ENCODE measurements at places on chromosomes 3 and 15.
A peak's percentile ranks its signal among the peaks of the same experiment; 100 is the strongest.

DNA sequence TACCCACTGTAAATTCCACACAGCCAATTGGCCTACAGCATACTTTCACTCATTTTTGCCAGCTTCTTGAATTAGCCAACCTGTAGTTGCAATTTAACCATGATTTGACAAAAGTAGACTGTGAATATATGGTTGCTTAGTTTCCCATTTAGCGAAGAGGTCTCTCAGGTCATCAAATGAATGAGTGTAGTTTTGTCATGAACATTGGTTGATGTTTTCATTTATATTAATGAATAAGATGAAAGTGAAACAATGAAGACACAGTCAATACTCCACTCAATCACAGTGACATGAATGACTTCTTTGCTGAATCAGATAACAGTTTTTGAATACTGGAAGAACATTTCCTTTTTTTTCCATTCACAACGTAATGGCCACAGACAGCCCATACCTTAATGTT, 15.3 kb upstream of the FAM3D start:
- no peak for DNase-seq

- DNase-seq = no peak
These were observed 47.5 kb downstream of the ABTB1 start for GRCh38 chr3:127720161-127720823.

DNA sequence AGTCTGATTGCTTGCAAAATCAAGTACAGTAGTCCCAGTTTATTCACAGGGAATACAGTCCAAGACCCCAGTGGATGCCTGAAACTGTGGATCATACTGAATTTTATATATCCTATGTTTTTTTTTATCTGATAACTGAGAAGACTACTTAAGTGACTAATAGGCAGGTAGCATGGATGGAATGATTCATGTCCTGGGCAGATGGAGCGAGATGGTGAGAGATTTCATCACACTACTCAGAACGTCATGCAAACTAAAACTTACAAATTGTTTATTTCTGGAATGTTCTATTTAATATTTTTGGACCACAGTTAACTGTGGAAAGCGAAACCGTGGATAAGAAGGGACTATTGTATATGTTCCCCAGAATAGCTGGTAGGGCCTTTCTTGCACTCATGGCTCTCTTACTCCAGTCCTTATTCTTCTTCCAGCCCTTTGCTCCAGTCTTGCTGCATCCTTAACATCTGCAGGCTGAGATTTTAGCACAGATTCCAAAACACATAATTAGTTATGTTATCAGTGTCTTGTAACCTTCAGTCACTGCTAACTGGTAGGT, 290.0 kb downstream of the ADAMTSL3 start:
- DNase-seq = no peak

DNA sequence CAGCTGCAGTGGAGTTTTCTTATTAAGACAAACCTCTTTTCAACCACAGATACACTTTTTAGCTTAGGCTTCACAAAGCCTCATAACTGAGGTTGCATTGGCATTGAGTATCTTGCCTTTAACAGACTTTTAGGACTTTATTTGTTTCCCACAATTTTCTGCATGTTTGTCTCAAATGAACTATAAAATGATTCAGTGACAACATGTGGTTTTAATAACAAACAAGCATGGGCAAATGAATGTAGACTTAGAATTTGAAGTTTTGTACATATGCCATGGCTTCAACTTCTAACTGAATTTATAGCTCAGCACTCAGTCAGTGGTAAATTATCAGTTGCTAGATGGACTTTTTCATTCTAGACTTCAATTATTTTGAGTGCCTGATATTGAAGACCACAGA, 101.6 kb downstream of the SLC25A26 start:
- no peak for DNase-seq

GRCh38 chr15:78224023-78224411, 10.3 kb downstream of the ACSBG1 start:
- DNase-seq = no peak

- DNase-seq = no peak
These were observed 8.1 kb downstream of the NKTR start for GRCh38 chr3:42608581-42608980.

DNA sequence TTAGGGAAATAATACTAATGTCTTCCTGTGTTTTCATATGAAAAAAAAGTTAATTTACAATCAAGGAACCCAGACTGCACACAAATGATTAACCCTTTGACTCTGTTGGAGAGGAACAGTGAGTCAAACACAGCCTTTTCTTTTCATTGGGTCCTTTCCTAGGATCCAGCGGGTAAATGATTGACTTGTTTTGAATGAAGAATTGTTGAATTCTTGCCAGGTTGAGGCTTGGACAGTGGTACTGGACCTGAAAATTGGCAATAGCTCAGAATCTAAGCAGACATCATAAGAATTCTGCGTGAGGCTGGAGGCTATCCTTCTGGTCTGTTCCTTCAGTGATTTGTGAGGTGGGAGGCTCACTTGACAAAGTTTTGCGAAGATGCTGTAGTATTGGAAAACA, 143.0 kb downstream of the RYR3 start:
- DNase-seq = no peak

DNA sequence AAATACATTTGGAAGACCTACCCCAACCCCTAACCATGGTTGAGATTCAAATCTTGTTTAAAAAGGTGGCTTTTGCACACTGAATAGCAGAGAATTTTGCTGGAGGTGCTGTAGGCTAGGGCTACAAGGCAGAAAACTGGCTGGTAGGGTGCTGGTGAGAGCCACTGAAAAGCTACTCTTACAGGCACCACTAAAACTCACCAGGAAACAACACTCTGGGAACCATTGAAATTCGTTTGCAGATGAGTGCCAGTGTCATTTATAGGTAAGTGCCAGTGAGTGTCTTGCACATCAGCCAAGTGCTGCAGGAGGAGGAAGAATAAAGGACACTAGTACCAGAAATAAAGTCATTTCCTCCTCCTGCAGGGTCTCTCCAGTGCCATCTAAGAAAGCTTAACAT, 610.2 kb downstream of the ZNF385D start:
- no peak for DNase-seq

DNA sequence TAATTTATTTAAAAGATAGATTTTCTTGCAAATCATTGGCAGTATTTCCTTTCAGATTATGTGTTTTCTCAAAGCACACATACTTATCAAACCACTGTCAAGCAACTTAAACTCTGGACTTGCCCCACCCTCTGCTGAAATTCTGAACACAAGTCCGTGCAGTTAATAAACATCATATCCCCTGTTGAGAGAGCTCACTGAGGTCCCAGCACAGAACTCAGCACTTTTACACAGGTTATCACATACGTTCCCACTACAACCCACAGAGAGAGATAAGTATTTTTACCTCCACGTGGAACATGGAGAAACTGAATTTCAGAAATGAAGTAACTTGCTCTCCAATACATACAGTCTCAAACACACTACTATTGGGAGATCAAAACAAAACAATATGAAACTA, 267.6 kb upstream of the IGF1R start:
- DNase-seq = no peak

- DNase-seq = no peak
These were observed 32.0 kb downstream of the IL17RD start for GRCh38 chr3:57133157-57133556.

GRCh38 chr15:100438570-100438969, 90.2 kb downstream of the CERS3 start:
- no peak for DNase-seq

DNA sequence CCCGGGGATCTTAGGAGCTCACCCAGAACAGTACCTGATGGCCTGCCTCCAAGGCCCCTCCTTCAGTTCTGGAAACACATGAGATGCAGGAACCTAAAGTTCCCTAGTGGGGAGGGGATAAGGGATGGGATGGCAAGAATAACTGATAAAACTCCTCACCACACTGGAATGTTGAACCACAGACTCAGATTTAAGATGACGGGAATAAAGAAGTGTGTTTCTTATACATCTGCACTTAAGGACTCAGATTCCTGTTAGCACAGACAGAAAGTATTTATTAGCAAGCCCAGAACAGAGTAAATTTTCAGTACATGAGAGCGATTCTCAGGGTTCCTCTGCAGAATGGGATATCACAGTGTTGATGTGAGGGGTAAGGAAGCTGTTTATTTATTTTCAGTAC, 245.2 kb downstream of the TLE3 start:
- DNase-seq = no peak

DNA sequence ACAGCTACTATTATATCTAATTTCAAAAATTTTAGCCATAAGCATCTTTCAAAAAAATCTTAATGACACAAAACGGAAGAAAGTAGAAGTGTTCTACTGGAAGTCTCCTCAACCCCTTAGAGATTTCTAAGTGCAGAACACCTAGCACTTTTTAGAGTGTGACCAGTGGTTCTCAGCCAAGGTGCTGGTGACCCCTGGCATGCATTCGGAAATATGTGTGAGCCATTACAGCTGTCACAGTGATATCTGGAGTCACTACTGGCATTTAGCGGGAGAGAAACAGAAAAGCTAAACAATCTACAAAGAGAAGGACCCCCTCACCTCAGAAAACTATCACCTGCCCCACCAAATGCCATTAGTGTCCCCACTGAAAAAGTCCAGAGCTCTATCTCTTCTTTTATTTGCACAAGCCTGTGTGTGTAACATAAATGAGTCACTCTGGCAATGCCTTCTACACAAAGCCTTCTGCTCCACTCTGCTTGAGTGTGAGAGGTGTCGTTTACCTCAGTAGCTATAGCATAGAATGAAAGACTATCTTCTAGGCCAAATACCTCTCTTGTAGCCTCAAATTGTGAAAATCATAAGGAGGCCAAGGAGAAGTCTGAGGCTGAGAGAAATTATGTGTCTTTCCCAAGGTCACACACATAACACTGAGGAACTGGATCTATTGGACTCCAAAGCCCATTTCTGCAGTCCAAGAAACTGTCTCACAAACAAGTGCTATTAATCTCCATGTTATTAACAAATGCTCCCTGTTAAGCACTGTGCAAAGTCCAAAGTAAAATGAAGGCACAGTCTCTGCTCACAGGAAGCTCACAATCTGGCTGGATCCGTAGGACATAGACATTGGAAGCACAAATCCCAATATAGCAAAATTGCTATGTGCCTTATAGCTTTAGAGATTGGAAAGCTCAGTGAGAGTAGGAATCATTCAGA, 28.5 kb upstream of the KCNMB2 start:
- no peak for DNase-seq

DNA sequence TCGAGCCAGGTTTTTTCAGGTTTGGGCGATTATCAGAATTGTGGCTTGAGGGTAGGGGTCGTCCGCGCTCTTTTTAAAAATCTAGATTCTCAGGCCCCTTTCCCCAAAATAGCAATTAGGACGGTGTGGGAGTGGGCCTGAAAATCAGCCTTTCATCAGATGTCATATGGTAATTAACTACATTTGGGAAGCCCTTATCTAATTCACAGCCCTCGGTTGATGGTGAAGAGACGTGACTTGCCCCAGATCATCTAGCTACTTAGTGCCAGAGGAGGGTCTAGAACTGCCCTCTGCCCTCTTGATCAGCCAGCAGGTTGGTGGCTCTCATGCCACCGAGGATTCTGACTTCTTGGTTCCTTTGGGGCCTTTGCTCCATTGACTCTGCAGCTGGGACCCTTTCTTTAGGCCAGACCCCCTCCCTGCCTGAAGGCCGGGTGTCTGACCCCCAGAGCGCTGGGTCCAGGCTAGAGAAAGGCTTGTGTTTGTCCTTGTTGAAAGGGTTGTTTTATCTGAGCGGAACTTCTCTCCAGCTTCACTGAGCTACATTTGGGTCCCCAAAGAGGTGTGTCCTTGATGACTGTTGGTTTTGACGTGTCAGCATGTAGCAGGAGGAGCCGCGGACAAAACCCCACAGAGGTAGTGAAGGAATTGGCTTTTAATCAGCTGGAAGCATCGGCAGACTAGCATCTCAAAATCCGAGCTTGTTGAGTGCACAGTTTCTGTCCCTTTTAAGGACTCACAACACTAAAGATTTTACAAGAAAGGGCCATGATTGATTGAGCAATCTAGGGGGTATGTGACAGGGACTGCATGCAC, 857 bp downstream of the AEN start:
- peak; percentile 62 for DNase-seq

DNA sequence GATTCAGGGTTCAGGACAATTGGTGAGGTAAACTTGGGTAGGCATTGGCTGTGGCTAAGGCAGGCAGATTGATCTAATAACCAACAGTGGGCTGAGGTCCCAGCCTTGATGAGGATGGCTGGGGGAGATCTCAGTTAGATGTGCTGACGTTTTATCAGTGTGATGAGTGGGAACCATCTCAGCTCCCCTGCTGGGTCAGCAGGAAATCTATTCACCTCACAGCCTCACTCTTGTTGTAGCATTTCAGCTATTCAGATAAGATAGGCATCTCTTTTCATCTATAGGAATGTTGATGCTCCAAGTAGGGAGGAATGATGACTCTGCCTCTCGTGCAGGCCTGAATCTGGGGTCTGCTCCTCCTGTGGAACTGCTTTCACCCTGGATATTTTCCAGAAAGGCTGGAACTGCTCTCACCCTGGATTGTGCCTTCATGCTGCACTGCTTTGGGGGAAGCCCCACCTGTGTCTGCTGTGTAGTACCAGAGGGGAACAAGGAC, 973.7 kb downstream of the NSUN3 start:
- no peak for DNase-seq

GRCh38 chr15:95988574-95988887, 342.0 kb upstream of the NR2F2 start:
- DNase-seq = no peak

DNA sequence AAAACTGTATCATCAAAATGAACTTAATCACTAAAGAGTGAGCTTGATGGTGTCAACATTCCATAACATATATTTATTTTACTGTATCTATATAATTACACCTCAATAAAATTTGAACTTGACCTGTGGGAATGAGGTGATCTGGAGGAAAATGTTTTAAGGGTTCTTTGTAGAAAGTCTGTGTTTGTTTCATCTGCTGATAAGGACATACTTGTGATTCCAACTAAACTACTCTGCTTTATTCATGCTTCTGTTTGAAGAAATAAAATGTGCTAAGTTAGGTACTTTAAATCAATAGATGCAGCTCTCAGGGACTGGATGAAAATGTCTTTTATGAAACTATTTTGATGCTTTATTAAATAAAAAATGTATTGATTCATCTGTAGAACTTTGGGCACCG, 11.6 kb upstream of the PLOD2 start:
- no peak for DNase-seq

DNA sequence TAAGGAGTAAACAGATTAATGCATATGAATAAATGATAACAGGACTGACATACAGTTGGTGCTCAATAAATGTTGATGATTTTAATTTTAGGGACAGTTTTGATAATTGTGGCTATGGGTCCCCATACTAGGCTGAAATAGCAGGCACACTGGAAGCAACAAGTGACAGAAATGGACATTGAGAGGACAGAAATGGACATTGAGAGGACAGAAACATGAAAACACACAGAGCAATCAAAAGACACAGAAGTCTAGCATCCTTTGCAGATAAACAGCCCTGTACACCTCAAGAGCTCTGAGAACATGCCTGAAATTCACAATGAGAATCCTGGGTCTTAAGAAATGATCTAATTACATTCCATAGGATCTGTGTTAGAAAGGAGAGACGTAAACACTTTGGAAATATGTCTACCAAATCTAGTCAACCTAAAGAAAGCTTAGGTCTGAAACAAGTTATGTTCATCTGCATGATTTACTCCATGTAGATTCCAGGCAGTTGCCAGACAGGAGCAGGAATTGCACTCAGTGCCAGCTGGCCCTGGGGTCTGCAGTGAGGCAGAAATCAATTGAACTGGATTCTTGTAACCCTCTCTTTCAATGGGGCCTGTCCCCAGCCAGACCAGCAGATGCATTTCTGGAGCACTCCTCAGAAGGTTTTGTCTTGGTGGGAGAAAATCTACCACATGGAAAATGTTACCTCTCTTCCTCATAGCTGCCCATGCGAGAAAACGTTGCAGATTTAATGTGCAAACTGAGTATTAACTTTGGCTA, 60.3 kb downstream of the SYNM start:
- no peak for DNase-seq

All from GM10248 (cell line).